CD4-positive, alpha-beta T cell treated with Interleukin-4 for 4 hours (primary cell): ENCODE measurements at places on chromosomes 7 and 10.

DNA sequence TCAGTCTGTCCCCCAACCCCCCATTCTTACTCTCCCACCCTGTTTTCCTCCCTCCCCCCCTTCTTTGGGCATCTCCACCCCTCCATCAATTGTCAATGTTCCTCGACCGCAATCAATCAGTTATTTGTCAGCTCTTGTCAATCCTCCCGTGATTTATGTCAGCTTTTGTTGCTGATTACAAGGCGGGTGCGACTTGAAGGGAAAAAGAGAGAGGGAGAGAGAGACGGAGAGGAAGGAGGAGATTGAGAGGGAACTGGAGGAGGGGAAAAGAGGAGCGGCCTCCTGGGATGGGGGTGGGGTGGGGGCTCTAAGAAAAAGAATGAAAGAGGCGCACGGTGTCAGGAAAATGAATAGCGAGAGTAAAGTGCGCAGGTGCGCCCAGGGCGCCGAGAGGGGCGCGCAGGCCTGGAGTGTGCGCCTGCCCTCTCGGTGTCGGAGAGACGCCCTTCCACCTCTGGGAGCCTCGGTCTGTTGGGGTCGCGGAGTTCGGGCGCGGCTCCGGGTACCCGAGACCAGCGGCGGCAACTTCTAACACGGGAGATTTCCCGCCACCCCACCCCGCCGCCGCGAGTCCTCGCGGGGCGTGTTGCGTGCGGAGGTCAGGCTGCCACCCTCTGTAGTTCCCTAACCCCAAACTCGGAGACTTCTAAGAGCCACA lies 1.1 kb upstream of the ZNF503 start:
- DNase-seq, result no peak

DNA sequence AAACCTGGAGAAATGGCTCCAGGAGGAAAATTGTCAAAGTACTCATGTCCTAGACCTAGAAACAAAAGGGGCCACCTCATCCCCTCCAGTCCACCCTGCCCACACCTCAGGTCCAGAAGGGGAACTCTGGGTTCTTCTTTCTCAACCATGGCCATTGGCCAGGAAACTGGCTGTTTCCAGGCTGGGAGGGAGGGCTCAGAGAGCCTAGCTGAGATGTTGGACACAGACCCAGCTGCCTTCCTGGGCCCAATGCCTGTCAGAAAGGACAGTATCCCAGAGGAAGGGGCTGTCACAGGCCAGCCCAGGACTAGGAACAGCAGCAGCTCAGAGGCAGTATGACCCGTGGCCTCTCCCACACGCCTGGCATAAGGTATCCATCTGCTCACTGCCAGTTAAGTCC lies 9.6 kb downstream of the GRID1 start:
- DNase-seq, result no peak

DNA sequence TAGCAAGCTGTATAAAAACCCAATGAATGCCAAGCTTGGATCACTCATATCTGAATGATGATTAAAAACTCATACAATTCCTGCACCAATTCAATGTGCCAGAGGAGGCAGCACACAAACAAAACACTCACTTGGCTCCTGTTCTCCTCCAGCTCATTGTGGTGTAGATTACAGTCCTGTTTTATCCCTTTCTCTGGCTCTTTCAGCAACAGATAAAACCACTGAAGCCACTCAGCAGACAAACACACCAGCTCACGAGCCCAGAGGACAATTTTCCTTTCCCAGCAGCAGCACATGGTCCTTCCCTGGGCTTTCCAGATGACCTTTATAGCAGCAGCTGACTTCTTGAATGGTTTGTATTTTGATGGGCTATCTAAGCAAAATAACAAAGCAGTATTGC lies 107.3 kb upstream of the STARD3NL start:
- no peak for DNase-seq

DNA sequence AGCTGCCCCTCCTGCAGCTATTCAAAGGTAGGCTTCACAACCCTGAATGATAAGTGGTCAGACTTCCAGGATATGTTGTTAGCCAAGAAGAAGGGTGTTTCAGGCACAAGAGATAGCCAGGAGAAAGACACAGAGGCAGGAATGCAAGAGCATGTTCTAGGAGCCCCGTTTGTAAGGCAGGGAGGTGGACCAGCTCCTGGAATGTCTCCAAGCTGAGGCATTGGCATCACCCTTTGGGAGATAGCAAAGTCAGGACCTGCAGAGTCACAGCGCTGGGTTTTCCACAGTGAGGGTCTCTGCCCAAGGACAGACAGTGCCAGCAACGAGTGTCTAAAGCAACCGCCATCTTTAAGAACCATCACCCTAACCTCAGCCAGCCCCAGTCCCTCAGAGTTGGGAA lies 484.5 kb upstream of the ZMIZ1 start:
- DNase-seq, result no peak

DNA sequence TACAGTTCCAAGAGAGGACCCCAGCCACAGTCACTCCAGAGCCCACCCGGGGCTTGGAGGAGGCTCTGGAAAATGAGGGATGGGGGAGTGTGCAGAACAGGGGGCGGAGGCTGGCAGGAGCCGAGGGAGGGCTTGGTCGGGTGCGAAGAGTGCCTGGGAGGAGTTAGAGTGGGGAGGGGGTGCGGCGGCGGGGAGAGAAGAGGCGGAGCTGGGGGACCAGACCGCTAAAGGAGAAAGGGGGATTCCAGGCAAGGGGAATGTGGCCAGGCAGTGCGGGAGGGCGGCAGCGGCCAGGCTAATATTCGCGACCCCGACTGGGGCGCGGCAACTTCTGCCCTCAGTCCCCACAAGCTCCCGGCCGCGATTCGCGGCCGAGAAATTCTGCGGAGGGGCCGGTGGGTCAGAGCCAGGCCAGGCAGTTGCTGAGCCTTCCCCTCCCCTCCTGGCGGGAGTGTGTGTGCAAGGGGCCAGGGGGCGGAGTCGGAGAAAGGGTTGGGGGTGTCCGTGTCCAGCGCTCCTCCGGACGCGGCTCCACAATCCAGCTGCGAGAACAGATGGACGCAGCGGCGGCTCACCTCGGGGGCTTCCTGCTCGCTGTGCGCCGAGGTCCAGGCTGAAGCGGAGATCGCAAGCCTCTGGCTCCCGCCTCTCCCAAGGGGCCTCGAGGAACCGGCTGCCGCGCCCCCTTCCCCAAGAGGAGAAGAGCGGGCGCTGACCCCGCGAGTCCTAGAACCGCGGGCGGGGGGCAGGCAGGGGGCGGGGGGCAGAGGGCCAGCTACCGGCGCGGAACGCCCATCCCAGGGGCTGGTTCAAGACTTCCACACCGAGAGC lies 612 bp upstream of the SLC18A3 start:
- DNase-seq, result no peak

DNA sequence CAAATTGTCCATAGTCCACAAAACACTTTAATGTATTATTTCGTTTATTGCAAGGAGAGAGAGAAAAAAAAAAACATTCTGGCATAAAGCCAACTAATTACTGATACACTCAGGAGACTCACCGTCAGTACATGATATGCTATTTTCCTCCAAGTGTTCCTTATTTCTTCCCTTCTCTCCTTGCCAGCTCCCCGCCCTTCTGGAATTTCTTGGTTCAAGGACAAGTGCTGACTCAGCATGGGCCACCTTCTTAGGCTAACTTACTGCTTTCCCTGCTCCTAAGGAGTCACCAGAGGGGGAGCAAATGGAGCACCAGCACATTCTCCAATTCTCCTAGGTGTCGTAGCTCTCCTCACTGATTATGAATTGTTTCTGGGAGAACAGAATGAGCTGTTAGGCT lies 133.8 kb upstream of the HDAC9 start:
- no peak for DNase-seq

DNA sequence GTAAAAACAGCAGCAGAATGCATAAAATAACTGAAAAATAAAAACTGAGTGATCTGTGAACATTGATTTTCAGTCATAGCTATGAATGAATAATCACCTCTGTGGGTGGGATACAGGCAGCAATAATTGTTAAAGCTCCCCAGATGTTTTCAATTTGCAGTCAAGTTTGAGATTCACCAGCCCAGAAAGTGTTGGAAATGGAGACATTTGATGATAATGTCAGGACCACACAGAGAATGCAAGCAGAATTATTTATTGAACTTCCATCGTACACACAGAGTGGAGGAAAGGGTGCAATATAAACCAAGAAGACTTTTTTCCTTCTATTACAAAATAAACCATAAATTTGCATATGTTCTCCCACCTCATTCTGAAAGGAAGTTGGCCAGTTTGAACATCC lies 601.7 kb downstream of the ANKRD7 start:
- no peak for DNase-seq

DNA sequence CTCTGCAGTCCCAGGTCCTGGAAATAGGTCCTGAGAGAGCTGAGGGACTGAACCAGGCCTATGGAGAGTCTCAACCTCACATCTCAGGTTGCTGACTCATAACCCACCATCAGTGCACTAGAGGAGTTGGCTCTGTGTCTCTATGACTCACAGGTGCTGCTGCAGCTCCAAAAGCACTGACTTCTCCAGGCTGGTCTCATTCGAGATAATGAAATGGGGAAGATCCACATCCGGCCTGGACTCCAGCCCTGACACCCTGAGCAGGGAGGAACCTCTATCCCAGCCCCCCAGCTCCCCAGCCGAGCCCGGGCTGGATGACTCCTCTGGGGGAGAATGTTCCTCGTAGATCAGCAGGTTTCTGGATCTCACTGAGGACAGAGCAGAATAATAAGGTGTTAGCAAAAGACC lies 35.5 kb upstream of the DGKI start:
- DNase-seq, result no peak

GRCh38 chr10:59907537-59907917 lies 1.2 kb upstream of the CCDC6 start:
- no peak for DNase-seq

DNA sequence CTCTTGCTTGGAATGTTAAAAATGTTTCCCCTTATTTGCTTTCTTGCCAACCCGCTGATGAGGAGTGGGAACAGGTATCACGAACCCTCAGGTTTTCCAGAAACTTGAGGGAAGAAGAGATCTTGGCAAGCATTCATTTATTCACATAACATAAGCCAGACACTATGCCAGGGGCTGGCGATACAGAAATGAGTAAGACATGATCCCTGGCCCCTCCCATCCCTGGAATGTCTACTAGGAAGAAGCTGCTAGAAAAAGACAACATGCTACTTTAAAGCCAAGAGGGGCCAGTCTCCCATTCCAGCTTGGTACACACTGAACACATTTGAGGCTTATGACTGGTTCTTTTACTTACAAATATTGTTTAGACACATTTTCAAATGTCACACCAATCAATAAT lies 26.4 kb downstream of the SLC35B4 start:
- no peak for DNase-seq

- no peak for DNase-seq
Measured at GRCh38 chr7:102152672-102153598, 133.7 kb upstream of the SH2B2 start.

DNA sequence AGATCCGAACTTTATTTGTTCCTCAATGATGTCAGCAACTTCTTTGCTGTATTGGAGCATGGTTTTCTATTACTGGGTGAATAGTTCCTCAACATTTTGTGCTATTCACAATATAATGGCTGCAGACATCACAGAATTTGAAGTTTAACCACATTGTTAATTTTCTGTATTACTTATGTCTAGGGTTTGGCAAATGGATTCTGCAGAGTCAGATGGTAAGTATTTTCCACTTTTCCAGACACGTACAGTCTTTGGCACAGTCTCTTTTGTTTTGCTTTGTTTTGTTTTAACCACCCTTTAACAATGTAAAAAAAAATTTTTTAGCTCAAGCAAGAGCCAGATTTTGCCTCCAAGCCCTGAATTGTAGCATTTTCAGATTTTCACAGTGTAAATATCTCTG lies 36.8 kb upstream of the FOXK1 start:
- DNase-seq, result no peak

DNA sequence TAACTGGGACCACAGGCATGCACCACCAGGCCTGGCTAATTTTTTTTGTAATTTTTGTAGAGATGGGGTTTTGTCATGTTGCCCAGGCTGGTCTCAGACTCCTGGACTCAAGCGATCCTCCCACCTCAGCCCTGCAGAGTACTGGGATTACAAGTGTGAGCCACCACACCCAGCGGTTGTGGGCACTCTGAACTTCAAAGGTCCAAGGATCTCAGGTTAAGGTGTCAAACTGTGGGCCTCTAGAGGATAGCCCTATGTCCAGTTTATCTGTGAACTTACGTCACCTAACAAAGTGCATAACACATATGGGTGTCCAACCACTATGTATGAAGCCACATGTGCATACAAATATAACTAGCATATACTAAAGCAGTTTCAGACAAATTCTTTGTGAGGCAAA lies 3.2 kb upstream of the IL2RA start:
- no peak for DNase-seq

DNA sequence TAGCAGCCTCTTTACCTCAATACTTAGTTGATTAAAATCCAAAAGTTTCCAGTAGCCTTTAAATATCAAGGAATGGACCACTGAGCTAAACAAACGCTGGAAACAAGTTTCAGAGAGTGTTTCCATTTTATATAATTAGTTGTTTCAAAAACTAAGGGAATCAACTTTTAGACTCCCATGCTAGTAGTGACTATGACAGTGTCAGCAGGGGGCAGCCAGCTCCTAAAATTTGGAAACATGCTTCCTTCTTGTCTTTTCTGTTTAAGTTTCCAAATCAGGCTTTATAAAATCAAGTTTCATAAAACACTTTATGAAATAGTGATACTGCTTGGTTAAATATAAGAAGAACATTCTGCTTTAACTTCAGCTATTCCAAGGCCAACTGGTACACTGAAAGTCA lies 138.2 kb upstream of the TMEM229A start:
- no peak for DNase-seq

DNA sequence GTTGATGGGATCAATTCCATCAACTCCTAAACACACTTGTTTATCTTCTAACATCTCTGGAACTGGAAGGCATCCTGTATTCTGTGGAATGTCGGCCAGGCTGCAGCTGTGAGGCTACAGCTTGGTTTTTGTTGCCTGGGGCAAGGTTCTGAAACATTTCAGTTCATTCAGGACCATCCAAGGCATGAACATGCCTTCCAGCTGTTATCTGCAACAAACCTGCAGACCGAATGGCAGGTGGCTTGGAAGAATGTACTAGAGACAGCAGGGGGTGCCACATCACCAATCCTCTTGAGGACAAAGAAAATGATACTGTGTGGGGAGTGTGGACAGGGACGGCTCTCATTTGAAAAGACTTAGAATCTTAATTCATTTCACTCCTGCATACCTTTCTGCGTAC lies 12.4 kb downstream of the PAPOLB start:
- peak; percentile 2 for DNase-seq

- no peak for DNase-seq
Measured at GRCh38 chr10:24000271-24000813, 208.6 kb upstream of the KIAA1217 start.

DNA sequence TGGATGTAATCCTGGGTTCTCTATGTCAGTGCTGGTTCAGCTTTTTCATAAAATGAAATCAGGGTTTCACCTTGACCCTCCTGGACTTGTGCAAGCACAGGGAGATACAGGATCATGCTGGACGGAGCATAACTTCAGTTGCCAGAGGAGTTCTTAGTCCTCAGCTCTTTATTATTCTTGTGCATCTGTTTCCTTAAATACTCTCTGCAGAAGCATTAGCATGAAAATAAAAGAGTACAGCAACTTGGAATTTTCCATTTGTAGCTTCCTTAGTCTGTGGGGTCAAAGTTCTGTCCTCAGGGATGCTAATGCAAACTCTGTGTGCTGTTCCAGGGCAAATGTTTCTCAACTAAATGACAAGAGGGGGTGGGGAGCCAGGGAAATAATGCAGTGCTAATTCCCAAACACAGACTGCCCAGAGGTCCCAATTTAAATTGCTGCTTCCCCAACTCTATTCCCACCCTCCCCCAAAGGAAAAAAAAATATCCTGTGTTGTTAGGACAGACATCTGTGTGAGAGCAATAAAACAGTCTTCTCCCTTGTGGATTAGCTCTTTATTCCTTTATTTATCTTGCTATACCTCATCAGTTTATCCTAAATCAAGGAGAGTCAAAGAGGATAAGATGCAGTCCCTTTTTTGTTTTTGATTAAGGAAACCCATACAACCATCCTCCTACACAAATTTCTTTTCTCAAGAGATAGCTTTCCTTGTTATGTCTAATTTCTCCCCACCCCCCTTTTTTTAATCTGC lies 905.0 kb downstream of the LRMDA start:
- DNase-seq, result no peak
